G401 (cell line): ENCODE measurements at places on chromosomes 2 and 18.

DNA sequence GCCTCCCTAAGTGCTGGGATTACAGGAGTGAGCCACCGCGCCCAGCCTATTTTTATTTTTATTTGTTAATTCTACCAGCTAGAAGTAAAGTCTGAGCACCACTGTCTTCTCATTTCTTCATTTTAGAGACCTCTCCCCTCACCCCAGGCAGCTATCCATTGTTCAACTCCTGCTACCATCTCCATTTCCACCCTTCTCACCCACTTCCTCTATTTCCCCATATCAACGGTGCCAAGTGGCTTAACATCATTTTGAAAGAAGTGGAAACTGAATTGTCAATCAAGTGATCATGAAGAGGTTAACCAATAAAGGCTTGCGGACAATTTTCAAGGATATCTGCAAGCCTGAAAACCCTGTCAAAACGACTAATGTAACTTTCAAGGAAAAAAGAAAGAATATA, 323.1 kb downstream of the NBAS start:
- DNase-seq, result no peak

- no peak for DNase-seq
Observed at GRCh38 chr2:218746960-218747359, 35.0 kb upstream of the CYP27A1 start.

DNA sequence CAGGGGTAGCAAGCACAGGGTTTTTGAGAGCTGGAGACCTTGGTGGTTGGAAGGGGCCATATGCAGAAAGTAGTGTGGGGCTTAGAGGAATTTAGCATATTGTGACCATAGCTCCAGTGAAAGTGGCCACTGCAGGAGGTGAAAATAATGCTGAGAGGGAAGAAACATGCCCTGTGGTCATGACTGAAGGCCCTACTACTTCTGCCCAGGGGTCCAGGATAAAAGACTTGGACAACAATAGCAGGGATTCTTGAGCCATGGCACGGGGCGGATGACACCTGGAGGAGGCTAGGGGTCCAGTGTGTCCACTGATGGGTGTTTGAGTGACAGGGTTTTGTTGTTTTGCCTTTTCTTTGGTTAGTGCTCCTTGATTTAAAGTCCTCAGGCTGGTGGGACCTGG, 694.6 kb downstream of the CPS1 start:
- no peak for DNase-seq

- DNase-seq, result no peak
Observed at GRCh38 chr2:62188416-62188815, 7.5 kb upstream of the B3GNT2 start.

- DNase-seq, result no peak
Observed at GRCh38 chr2:47003641-47004427, 88.2 kb upstream of the MCFD2 start.

- no peak for DNase-seq
Observed at GRCh38 chr2:237147317-237147716, 61.6 kb downstream of the COPS8 start.

DNA sequence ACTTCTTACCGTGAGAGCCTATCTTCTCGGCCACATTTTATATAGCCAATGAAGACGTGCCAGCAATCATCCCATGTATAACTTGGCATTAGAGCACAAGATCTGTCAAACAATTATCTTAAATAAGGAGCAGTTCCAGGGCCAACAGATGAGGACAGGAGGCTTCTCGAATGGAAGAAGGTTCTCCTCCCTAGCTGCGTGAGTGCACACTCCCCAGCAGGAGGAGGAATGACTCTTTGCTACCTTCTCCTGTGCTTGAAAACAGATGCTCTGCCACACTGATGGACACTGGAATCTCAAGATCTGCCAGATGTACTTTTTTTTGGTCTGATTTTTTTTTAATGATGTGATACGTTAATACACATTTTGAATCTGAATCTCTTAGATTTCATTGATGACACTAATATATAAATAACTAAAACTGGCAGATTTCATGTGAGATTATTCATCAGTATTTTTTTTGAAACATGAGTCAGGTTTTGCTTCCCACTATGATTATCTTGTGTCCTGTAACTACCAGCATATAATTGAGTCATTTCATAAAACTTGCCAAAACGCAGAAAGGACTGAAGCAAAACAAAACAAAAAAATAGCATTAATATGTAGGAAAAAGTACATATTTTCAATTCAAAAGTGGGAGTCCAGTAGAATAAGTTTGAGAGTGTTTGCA, 626 bp upstream of the VIT start:
- no peak for DNase-seq

DNA sequence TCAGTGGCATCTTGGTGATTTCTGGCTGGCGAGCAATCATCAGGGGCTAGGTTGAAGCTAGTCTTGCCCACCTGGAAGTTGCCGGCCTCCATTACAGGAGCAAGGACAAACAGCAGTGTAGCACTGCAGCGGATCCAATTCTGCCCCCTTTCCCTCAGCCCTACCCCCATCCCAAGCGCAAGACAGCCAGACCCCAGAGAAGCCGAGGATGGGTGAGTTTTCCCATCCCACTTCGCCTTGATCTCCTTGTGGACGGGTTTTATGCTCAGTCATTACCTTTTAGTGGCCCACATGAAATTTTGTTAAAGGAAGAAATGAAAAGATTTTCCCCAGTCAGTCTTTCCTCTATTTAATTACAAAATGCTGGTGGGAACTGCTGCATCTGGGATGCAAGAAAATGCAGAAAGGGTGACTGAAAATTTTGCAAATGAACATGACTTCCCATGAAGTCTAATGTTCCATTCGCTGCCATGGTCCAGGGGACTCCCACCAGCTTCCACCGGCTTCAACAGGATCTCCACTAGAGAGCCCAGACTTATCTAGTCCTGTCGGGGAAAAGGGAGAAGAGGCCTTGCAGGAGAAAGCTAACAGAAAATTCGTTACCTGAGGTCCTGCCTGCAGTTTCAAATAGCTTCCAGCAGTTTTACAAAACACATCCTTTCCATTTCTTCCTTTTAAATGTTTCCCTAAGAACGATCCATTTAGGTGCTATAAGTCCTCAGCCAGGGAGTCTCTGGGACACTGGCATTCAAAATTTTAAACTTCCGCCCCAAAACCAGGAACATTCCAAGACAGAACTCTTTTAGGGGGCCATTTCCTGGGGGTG, 1.9 kb upstream of the HOXD9 start:
- DNase-seq, result no peak

GRCh38 chr2:10500601-10501361, 52.7 kb upstream of the ODC1 start:
- DNase-seq, result no peak
